ENCODE measurements at places on chromosomes 4 and X.
A peak's percentile ranks its signal among the peaks of the same experiment; 100 is the strongest.

GRCh38 chr4:121034017-121034416, 38.3 kb downstream of the NDNF start:
- DNase-seq = no peak

DNA sequence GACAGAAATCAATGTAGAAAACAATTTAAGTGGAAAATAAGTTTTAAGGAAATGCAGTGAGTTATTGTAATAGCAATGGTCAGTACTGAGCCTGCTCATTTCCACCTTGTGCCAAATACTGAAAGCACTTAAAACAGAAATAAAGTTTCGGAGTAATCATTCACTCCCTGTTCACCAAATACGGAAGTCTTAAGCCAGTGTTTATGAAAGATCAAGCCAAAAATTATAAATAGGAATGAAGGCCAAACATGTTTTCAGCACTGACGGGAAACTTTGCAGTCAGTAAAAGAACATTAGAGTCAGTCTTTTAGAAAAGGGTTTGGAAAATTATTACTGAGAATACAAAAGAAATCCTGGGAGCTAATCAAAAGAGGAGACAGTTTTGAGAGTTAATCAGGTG, 178.6 kb downstream of the DMD start:
- no peak for DNase-seq

- DNase-seq = no peak
These were observed 196.3 kb upstream of the HHIP start for GRCh38 chr4:144449611-144450010.

GRCh38 chr4:25635501-25635900, 20.1 kb upstream of the SLC34A2 start:
- peak; percentile 21 for DNase-seq

GRCh38 chr4:129600898-129601297, 504.9 kb downstream of the C4orf33 start:
- no peak for DNase-seq

GRCh38 chrX:118538386-118538785, 42.8 kb downstream of the DOCK11 start:
- no peak for DNase-seq

DNA sequence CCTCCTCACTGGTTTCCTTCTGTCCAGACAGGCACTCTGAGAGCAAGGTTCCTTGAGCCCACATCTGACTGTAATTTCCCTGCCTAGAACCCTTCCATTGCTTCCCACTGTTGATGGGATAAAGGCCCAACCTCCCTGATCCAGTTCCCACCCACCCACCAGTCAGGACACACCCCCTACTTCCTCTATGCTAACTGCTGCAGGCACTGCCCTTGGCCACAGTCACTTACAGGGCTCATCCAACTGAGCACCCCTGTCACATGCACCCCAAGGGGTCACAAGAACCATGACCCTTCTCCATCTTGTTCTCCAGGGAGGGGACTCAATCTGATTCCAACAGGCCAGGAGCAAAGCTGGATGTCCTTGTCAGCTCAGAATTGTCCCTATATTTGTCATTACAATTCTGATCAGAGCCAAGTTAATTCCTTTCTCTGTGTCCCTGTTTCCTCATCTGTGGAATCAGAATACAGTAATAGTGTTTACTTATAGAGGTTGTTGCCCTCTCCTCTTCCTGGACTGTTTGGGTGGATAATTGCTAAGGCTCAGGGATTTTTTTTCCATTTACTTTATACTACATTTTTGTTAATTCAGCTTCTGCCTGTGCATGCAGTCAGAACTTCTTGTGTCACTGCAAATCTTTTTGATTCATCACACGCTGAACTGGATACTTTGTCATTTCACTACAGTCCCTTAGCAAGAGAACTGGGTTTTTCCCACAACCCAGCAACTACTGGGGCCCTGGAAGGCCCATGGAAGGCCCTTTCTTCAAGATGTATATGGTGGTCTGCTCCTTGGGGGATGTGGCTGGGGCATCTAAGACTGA, 105.6 kb upstream of the MAMLD1 start:
- DNase-seq = no peak

- no peak for DNase-seq
These were observed 49.5 kb downstream of the ZNF718 start for GRCh38 chr4:173666-174314.

DNA sequence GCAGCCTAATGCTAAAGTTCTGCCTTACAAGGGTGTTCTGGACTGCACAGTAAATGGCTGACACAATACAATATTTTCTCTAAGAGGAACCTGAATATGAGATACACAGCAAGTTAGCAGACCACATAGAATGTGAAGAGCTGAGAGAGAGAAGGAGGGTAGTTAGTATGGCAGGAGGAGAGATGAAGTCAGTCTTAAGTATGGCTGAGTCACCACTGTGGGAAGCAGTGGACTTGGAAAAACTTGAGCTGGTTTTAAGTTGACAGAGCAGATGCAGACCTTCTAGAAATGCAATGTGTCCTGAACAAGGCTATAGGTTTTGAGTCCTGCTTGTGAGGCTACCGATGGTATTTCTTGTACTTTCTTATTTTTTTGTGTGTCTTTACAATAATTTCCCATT, 172.5 kb downstream of the SH2D1A start:
- no peak for DNase-seq

DNA sequence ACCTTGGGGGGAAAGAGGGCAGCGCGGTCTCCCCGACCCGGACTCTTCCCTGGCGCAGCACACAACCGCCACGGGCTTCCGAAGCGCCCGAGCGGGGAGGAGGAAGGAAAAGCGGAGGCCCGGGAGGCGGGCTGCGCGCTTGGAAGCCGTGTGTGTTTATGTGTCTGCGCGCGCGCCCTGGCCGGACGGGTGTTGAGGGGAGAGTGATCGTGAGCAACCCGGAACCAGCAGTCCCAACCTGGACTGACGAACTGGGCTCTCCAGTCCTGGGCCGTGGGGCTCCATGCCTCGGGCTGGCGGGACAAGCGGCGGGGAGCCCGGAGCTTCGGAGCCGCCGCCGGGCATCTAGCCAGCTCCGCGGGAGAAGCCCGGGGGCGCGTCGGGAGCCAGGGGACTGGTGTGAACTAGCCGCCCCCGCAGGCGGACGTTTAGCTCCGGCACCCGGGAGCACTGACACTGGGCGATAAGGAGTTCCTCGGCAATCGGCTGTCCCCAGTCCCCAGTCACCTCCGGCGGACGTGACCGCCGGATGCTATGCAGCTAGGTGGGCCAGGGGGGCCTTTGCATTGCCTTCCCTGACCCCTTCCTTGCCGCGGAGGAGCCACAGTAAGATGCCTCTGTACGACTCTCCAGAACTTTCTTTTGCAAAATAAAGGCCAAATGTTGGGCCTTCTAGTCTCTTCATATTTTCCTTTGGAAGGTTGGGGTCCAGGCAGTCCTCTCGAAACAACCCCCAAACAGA, 74.8 kb upstream of the BCOR start:
- no peak for DNase-seq

DNA sequence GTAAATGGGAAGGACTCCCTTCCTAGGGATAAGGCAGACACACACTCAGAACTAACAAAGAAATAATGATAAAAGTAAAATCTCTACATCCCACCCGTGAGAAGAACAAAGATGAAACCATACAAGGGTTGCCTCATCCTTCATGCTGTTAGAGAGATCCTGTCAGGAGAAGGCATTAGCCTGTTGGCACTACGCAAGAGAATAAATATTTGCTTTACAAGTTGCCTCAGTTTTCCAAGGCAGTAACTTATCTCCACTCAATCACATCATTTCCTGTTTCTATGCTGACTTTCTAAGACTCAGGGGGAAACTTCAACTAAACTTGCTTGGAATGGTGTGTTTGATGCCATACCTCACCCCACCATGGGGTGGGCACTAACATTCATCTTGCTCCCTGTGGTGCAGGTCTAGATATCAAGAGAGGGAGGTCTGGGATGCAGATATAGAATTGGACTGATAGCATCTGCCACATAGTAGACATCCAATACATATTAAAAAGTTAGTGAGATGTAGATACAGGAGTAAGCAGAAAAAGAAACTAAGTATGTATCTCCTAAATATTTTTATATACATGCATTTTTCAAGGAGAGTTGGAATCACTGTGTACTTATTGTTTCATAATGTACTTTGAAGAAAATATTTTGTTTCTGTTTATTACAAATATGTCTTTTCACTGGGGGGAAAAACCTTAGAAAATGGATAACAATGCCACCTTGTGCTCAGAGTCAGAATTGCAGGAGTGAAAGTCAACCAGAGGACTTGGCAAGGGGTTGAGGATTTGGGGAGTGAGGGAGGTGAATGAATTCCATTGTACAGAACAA, 57.2 kb upstream of the BEX4 start:
- no peak for DNase-seq

GRCh38 chr4:186348433-186348832, 82.4 kb downstream of the F11 start:
- DNase-seq = no peak

DNA sequence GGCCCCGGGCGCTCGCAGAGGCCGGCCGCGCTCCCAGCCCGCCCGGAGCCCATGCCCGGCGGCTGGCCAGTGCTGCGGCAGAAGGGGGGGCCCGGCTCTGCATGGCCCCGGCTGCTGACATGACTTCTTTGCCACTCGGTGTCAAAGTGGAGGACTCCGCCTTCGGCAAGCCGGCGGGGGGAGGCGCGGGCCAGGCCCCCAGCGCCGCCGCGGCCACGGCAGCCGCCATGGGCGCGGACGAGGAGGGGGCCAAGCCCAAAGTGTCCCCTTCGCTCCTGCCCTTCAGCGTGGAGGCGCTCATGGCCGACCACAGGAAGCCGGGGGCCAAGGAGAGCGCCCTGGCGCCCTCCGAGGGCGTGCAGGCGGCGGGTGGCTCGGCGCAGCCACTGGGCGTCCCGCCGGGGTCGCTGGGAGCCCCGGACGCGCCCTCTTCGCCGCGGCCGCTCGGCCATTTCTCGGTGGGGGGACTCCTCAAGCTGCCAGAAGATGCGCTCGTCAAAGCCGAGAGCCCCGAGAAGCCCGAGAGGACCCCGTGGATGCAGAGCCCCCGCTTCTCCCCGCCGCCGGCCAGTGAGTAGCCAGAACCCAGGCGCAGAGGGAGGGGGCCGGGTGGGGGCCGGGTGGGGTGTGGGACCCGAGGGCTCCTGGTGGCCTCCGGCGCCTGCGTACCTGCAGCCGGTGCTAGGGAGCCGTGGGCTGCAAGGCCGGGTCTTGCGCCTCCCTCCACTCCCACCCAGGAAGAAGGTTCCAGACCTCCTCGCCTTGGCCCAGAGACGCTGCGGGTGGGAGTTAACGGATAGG, 534 bp downstream of the MSX1 start:
- no peak for DNase-seq

GRCh38 chrX:50579955-50580354, 109.3 kb upstream of the DGKK start:
- DNase-seq = peak; percentile 7

DNA sequence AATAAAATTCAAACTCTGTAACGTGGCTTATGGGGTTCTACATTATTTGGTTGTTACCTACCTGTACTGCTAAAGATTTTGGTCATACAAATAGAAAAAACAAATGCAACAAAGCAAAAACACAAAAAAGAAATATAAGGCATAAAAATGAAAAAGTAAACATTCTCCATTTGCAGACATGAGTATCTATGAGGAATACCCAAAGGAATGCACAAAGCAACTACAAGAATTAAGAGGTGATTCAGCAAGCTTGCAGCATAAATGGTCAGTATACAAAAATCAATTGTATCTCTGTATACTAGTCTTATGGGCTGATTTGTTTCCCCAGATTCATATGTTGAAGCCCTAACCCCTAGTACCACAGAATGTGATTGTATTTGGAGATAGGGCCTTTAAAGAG, 3.6 kb upstream of the PDE5A start:
- no peak for DNase-seq

DNA sequence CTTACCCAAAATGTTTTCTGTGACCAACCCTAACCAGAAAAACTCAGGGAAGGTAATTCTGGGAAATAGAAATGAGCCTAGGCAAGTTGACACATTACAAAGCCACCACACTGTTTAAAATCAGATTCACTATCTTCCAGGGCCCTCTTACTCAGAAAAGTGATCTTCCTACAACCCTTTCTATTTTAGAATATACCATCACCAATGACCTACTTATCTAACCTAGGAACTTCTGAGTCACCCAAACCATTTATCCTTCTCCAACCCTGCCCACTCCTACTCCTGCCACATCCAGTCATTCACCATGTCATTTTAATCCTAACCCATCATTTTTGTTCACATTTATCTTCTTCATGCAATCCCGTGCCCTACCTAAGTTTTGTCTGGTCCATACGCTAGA, 89.9 kb downstream of the FTHL17 start:
- no peak for DNase-seq

DNA sequence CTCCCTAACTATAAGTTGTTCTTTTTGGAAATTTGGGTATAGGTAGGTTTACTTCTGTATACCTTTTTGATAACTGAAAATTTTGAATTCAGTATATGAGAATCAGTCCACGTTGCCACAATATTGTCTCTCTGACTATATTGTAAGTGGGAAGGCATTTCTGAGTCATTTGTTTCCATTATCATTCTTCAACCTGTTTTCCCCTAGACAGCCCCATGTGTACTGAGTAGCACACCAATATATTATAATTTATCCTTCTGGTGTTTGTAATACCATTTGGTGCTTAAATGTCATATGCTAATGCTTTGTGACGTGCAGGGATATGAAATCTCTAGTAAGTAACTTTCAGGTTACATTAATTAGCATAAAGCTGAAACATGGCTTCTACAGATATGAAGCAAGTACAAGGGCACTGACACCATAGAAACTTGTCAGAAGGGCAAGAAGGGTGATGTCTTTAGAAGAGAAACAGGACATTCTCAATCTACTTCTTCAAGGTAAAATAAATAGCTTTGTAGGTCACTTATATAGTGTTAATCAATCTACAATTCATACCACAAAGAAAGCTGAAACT, 27.7 kb downstream of the PAK3 start:
- DNase-seq = no peak

Measured in PC-9 (cell line).